ENCODE measurements at places on chromosomes 2 and 18.

DNA sequence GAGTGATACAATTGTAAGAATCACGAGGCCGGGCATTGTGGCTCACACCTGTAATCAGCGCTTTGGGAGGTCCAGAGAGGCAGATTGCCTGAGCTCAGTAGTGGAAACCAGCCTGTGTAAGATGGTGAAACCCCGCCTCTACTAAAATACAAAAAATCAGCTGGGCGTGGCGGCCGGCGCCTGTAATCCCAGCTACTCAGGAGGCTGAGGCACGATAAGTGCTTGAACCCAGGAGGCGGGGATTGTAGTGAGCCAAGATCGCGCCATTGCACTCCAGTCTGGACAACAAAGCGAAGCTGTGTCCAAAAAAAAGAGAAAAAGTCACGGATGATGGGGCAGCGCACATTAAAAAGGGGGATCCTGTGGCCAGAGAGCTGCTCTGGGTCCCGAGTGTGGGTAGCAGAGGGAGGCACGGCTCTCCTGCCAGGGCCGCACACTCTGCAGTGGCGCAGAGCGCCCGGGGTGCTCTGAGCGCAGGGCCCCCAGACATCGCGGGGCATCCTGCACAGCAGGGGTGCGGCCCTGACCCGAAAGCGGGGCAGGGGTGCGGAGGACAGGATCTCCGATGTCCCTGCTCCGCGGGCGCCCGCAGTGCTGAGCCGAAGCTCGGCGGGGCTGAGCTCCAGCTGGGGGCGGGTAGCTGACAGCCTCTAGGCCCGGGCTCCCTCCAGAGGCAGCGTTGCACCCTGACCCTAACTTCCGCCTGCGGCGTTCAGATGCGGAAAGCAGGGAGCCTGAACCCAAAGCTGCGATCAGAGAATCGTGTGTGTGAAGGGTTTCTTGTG is 30.4 kb upstream of the RAB6D start:
- no peak for DNase-seq

DNA sequence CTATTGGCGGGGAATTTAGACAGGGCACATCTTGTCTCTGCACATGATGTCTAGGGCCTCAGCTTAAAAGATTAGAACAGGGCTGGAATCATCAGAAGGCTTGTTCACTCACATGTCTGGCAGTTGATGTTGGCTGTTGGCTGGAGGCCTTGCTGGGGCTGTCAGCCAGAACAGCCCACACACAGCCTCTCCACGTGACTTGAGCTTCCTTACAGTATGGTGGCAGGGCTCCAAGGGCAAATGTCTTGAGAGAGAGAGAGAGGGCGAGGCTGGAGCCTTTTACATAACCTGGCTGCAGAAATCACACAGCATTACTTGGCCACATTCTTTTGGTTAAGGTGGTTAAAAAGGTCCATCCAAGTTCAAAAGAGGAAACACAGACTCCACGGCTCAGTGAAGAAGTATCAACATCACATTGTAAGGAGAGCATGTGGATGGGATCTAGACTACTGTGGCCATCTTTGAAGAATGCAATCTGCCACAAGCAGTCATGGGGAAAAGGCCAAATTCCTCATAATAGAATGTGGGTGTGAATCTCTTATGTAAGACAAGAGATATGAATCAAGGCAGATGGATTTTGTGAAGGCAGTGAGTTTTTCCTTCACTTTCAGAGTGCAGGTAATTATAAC is 30.4 kb downstream of the SRSF7 start:
- no peak for DNase-seq

GRCh38 chr2:5230855-5231254 is 461.3 kb upstream of the SOX11 start:
- DNase-seq: no peak

DNA sequence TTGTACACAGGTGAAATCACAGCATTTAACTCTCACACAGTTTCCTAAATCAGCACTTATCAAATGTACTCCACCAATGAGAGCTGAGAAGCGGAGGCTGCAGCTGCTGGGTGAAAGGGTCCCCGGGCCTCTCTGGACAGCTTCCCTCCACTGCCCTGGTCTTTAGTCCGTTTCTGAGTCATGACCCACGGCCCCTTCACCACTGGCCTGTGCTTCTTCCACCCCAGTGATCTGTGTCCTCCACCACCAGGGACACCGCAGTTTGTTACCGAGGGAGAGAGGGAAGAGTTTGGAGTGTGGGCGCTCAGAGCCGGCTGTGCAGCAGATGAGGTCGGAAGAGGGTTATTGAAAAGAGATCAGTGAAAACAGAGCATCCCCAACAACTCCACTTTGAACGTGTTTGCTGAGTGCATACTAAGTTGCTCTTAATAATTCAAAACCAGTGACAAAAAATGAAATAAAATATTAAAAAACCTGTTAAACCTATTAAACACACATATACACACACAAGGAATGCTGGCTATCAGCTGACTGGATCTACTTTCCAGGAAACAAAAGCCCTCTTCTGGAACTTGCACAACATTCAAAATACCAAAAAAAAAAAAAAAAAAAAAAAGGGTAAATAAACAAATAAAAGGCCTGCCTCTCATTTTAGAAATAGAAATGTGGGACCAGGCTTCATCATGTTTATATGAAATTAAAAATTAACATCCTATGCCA is 54.1 kb downstream of the PXDN start:
- DNase-seq: no peak

DNA sequence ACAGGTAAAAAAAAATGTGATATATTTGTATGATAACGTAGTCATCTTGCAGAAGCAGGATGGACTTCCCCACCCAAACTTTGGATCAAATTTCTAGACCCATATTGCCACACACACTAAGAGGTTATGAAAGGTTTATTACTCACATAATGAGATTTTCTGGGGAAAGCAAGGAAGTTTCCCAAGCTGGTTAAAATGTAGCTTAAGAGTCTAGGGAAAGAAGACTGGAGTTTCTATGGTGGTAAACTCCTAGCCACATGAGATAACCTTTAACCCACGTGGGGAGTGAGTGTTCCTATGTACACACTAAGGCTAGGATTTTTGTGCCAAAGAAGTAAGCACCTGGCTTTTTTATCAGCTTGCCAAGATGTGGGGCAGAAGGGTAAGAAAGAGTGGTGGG is 335.7 kb upstream of the UBE2E3 start:
- no peak for DNase-seq

DNA sequence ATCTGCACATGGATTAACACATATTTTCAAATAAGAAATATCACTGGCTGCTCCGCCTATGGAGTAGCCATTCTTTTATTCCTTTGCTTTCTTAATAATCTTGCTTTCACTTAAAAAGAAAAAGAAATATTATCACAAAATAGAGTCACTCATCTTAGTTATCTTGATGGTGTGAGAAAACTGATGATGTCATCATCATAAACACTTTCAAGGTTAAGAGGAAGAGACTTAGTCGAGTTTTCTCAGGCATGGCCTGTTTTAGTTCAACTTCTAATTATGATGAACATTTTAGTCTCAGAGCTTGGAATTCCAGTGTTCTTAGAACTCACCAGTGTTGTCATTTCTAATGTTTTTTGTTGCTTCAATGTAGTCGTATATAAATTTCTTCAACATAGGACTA is 506.1 kb downstream of the PTPRM start:
- no peak for DNase-seq

DNA sequence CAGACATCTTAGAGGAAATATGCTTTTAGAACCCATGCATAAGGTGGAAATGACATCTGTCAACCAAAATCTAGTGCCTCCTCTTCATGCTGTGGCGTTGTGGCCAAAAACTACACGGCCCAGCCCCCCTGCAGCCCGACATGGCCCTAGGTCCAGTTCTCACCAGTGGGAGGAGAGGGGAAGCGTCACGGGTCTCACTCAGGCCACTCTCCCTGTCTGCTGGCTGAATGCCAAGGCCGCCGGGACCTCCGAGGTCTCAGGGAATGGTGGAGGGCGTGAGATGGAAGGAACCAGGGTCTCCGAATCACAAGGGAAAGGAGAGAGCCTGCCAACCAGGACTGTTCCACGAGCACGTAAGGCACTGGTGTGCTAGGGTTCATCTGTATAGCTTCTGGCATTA is 361.0 kb downstream of the ANAPC1 start:
- no peak for DNase-seq

DNA sequence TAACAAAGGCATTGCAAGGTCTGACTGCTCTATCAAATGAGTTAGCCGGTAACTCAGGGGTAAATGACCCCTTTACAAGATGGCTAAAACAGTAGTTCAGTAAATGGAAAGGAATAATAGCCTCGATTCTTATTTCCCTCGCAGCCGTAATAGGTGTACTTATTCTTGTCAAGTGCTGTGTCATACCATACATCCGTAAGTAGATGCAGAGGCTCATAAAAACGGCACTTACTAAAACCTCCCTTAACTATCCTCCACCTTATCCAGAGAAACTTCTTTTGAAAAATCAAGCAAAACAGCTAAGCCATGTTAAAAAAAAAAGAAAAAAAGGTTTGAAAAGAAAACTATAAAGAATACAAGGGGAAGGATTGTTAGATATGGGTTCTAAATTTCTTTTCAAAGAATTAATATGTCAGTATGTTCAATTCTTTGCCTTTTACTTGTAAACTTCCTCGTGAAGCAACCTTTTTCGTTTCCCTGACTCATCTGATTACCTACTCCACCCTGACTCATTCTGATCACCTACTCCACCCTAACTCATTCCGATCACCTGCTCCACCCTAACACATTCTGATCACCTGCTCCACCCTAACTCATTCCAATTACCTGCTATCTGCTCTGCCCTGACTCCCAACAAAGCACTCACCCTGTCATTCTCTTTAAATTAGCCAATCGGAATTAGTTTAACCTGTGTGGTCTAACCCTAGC is 127.5 kb downstream of the SPAG16 start:
- DNase-seq: no peak

DNA sequence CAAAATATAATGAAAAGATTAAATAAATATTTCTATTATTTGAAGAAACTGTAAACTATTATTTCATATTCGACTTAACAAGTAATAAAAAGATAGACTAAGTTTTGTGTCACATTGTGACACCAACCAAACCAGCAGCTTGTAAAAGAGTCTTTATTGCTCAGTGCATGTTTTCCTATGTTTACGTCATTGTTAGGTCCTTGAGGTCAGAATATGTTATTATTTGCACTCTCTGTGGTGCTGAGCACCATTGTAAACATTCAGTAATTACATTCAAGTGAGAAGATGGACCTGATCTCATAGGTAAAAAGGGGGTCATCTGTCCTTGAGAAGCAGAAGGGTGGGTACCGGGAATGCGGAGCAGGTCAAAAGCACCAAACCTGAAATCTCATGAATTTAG is 1999.1 kb upstream of the CELF4 start:
- DNase-seq: no peak
